ENCODE measurements at places on chromosomes 5 and 9.

DNA sequence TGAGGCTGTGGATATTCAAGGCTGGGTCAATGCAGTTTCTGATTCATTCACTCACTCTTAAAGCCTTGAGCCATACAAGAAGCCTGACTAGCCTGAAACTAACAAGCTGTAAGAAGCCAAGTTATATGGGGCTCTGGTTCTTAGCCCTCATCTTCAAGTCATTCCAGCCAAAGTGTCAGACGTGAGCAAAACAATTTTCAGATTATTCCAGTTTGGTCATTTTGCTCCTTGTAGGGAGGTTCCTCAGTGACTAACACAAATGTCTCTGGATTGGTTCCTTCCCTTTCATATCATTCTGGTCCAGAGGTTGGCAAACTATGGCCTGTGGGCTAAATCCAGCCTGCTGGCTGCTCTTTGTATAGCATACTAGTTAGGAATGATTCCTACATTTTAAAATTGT lies 12.5 kb upstream of the SHOC1 start:
- no peak for DNase-seq

GRCh38 chr5:14143546-14143840 lies 351 bp downstream of the TRIO start:
- no peak for DNase-seq

- no peak for DNase-seq
Measured at GRCh38 chr5:135851915-135852845, 17.7 kb downstream of the SLC25A48 start.

GRCh38 chr5:174991847-174992246 lies 267.5 kb downstream of the MSX2 start:
- no peak for DNase-seq

DNA sequence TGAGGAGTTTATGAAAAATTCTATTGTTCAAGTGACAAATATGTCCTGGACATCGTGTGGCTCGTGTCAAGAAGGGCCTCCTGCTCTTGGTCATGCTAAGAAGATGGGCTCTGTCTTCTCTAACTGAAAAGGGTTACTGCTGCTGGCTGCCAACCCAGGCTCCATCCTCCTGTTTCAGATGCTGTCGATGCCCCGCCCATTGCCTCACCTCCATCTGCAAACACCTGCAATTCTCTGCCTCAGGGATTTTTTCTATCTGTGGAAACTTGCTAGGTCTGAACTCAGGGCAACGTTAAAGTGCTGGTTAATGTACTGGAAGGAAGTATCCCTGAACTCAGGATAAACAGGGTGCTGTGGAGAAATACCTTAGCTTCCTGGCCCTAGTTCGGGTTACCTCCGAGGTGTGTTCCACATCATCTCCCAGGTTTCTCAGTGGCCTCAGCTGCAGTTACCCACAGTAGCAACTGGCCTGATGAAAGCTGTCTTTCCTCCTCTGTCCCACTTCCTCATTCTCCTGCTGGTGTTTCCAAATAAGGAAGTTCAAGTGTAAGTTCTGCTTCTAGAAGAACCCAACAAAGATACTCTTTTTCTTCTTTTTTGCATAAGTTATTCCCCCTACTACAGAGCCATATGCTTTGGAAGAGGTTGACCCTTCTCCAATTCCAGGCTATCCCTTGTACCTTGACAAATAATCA lies 151.7 kb upstream of the SMIM23 start:
- no peak for DNase-seq

GRCh38 chr9:98995059-98995671 lies 51.5 kb downstream of the COL15A1 start:
- no peak for DNase-seq

GRCh38 chr5:102312586-102313370 lies 16.7 kb upstream of the SLCO4C1 start:
- DNase-seq: no peak

DNA sequence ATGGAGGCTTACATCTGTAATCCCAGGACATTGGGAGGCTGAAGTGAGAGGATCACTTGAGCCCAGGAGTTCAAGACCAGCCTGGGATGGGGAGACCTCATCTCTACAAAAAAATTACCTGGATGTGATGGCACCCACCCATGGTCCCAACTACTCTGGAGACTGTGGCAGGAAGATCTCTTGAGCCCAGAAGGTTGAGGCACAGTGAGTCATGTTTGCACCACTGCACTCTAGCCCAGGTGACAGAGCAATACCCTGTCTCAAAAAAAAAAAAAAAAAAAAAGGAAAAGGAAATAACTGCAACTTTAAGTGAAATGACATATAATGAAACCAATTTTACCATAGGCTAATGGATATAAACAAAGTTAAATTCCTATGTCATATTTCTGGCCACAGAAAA lies 152.1 kb upstream of the DHFR start:
- DNase-seq: no peak

DNA sequence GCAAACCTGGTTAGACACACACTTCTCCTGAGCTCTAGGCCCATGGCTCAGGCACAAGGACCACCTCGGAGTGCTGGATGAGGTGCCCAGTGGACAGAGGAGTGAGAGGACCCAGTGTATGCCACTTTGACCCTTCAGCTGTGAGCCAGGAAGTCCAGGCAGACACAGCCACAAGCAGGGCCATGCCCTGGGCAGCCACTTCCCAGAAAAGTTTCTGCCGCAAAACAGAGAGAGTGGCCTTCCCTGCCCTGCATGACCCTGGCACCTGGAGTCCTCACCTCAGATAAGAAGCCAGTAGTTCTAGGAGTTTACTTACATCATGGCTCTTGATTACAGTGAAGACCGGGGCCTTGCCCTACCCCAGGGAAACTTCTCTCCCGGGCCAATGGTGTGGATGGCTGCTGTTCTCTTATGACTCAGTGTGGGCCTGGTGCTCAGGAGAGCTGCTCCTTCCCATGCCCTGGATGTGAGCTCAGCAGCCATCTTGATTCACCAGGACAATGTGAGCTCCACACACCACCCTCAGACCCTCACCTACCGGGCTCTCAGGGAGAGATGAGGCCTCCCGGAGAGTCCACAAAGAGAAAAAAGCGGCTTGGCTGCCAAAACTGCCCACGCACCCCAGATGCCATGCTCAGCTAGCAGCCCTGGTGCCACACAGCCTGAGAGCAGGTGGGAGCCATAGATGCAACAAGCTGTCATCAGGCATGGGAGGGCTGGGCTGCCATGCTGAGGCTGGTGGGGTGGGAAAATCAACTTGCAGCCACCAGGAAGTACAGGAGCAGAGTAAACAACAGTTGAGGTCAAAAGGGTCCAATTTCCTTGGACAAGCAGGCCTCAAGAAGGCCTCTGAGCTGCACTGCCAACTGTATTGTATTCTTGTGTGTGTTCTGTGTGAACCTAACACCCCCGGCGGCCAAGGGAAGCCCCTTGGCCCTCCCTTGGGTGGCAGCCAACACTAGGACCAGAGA lies 11.7 kb upstream of the IRF1 start:
- no peak for DNase-seq

GRCh38 chr5:152118676-152119470 lies 194.2 kb upstream of the GLRA1 start:
- no peak for DNase-seq

DNA sequence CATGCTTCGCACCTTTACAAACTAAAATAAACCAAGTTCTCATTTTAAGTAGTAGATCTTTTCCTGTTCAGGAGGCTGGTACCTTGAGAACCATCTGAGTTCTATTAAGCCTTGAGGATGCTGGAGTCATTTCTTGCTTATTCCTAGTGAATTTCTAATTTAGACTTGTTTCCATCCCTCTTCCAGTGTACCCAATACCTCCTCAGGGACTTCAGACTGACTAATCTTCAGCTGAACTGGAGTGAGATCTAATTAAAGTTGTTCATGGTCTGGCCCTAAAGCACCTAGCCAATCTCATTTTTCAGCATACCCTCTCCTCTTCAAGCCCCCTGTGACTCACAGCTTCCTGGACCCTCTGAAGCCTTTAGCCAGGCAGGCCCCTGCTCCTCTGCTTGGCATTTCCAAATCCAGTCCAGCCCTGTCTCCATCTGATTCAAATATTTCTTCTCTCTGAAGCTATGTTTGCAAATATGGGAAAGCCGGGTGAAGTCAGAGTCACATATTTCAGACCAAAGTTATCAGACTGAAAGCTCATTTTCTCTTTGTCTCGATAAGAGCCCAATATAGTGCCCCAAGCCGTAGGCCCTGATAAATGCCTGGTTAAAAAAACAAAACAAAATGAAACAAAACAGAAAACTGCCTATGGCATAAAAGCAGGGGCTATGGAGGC lies 19.4 kb upstream of the TNFSF15 start:
- DNase-seq: no peak

DNA sequence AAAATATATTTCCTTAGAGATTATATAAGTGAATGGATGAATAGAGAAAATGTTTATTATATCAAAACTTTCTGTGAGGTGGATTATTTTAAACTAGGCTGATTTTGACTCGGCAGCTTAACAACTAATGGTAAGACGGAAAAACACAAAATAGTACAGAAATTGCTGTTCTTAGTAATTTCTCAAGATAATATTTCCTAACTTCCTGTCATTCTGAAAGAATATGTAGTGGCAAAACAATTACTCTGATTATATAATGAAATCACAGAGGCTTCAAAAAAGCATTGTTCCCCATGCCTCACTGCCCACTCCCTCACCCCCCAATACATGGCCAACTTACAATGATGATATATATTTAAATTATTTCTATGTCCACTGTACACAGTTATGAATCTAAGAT lies 85.4 kb downstream of the YTHDC2 start:
- DNase-seq: no peak

DNA sequence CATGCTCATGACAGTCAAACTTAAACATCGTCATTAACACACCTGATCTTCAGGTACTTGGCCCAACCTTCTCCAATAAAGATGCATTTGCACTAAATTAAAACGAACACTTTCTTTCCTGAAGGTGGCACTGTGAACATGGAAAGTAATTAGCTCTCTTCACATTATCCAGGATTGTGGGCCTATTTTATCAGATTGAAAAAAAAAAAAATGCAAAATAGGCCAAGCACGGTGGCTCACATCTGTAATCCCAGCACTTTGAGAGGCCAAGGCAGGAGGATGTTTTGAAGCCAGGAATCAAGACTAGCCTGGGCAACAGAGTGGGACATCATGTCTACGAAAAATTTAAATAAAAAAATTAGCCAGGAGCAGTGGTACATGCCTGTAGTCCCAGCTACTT lies 14.4 kb upstream of the CDC20B start:
- no peak for DNase-seq

GRCh38 chr5:33033516-33033915 lies 322.4 kb downstream of the NPR3 start:
- no peak for DNase-seq

DNA sequence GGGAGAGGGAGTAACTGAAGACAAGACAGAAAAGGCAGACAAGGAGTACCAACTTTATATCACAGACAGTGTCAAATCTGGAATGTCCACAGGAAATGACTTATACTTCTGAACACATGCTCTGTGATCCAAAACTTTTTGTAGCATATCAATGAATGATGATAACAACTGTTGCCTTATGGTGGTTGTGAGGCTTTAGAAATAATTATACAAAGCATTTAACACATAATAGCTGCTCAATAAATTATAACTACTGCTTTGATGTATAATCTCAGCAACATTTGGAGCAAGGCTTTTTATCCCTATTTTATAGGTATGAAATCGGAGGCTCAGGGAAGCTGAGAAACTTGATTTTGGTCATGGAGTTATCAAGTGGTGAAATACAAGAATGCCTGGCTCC lies 3.3 kb upstream of the ASTN2 start:
- no peak for DNase-seq

DNA sequence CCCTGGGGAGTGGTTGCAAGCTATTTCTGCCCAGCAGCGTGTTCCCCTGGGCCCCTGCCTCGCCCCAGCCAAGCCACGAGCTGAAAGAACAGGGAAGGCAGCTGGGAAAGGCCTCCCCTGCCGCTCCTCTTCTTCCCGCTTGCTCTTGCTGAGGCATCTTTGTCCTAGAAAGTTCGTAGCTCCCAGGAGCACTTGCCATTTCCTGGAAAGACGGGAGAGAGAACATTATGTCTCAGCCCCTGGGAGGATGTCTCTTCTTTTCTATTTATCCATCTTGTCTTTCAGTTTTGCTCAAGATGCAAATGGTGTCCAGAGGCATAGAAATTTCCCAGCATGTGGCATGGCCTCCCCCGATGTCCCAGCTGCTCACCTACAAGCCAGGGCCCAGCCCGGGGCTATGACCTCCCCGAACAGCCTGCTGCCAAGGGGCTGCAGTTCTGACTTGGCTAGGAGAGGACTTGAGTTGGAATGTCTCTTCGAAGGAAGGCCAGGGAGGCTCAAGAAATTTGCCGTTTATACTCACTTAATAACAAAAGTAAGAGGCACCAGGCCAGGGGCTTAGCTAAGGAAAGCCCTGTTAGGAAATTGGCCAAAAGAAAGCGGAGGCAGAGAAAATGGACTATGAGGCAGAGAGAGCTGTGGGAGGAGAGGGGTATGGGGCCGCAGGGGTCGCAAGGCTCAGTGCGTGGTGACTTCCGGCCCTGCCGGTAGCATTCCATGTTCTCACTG lies 87.3 kb downstream of the LIFR start:
- no peak for DNase-seq

DNA sequence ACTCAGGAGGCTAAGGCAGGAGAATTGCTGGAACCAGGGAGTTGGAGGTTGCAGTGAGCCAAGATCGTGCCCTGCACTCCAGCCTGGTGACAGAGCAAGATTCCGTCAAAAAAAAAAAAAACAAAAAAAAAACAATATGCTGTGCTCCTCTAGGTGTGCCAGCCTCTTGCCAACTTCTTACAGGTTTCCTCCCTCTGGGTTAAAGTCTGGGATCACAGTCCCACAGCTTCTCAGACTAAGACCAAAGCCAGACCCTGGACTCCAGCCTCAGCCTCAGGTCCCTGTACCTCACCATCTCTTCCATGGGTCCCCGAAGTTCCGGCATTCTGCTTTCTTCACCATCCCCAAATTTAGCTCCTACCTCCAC lies 180.8 kb upstream of the MVB12B start:
- no peak for DNase-seq

DNA sequence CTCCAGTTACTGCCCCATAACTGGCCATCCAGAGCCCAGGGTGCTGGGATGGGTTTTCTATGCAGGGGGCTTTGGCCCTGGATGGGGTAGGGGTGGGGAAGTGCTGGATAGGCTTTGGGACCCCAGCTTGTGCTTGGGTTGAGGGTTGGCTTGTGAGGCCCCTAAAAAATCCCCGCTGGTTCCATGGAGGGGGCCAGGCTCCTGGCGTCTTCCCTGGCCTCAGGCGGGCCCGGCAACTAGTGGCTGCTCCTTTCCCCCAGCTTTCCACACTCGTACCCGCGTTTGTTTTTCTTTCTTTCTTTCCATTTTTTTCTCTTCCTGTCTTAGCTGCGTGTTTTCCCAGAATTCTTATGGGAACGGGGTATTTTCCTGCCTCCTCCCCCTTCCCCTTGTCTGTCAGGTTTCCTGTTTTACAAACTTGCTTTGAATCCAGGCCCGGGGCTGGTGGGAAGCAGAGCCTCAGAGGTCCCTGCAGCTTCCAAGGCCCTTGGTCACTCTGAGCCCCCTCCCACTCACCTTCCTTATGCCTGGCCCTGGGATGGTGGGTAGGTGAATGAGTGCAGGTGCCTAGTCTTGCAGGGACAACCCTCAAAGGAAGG lies 40.2 kb downstream of the RGS3 start:
- DNase-seq: no peak

DNA sequence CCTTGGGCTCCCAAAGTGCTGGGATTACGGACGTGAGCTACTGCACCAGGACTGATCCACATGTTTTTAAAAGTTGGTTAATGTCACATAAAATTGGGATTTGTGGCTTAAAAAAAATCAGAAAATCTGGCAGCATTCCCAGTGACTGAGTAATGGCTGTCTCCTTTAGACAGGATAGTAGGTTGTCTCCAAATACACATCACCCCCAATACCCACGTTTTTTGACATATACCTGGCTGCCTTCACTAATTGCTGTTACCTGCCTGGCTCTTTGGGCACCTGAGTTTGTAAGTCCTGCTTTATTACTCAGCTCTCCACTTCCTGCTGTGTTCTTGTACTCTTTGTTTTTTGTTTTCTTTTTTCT lies 84.8 kb downstream of the KDM4C start:
- DNase-seq: no peak

- DNase-seq: no peak
Measured at GRCh38 chr9:96006961-96007360, 131.5 kb downstream of the ERCC6L2 start.

Data from SK-N-SH (cell line).